ENCODE measurements at places on chromosomes 7 and 10.

- DNase-seq: no peak
Measured at GRCh38 chr10:132058793-132059759, 6.7 kb upstream of the JAKMIP3 start.

DNA sequence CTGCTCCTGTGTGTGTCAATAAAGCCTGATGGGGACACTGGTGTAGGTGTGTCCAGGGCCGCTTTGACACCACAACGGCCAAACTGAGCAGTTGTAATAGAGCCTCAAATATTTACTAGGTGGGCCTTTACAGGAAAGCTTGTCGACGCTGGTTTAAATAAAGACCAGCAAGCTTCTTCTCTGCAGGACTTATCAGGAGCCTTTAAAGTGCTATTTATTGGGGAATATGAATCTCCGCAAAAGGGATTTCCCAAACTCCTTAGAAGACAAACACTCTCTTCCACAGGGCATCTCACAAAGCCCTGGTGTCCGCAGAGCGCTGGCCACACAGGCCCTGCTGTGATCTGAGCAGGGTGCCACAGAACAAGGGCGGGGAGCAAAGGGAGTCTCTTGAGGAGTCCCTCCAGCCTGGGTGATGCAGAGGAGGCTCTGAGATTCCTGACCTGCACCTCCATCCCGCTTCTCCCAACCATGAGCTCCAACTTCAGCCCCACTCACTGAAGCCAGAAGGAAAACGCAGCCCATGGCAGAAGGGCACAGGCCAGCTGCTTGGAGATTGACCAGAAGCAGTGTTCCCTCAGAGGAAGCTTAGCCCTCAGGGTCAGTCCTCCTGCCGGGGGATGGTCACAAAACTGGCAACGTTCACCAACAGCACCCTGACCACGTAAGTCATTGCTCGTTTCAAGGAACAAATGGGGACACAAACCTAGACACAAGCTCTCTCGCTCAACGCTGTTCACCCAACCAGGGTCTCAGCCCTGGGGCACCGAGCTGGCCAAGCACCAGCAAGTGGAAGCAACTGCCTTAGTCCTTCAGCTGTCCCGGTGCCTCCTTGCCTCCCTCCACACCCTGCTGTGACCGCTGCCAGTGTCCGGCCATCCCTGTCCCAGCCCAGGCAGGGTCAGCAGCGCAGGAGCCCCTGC, 129.5 kb downstream of the OAT start:
- no peak for DNase-seq

GRCh38 chr7:108104324-108104723, 25.8 kb downstream of the LAMB4 start:
- no peak for DNase-seq

GRCh38 chr7:17680943-17681351, 259.3 kb downstream of the SNX13 start:
- no peak for DNase-seq

DNA sequence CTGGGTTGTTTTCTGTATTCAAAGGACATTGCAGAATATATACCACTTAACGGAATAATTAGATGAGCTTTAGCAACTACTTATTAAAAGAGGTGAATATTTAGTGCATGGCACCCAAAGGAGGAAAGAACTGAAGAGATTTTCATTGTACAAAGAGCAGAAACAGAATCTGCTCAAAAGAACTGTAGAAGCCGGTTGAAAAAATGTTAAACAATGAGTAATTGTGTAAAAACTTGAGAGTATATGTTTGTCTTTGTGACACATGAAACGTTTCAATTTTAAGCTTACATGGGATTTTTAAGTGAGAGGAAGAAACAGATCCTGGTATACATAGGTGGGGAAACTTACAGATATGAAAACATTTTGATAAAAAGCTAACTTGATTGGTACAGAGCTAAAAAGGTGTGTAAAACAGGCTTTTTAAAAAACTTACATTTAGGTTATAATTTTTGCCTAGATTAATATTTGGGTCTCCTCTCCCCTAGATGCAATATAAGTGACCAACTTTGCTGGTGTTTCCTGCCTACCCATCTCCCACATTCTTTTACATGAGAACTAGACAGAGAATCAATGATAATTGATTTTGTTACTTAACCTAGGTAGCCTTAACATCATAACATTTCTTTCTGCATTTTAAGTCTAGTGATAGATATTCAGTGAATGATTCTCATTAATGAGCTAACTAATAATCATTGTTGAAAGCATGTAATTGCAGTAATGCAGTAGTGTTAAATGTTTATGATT, 6.8 kb downstream of the ARL5B start:
- no peak for DNase-seq

GRCh38 chr7:23791721-23792120, 81.7 kb downstream of the STK31 start:
- peak; percentile 49 for DNase-seq
